ENCODE measurements at places on chromosomes 2 and 18.

DNA sequence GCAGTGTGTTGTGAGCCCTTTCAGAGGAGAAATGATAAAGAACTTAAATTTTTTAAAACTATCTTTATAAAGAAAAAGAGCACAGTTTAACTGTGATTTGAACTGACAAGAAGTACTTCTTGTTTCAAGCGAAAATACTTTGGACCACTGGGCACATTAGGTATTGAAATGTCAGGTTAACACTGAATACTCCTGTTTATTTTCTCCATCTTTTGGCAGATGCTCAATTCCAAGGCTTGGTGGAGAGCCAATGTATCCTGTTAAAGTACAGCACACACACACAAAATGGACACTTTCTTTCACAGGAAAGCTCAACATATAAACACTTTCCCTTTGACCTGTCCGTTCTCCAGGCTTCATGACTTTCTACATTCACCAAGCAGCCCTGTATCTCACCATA lies 32.6 kb upstream of the SP3 start:
- DNase-seq = no peak

DNA sequence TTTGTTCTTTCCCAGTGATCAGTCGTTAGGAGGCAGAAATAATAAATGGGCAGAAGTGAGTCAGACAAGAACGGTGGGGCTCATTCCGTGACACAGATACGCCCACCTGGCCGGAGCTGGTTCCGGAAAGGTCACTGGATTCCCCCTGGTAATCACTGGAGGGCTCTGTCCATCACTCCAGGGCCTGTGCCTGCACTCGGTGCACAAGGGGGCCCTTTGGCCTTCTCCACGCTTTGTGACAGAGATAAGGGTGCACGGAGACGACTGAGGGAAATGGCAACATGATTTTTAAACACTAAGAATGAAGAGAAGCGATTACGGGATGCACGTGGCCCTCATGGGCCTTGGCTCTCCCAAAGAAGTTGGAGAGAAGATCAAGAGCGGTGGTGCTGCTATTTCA lies 84.4 kb downstream of the PTGR3 start:
- no peak for DNase-seq

DNA sequence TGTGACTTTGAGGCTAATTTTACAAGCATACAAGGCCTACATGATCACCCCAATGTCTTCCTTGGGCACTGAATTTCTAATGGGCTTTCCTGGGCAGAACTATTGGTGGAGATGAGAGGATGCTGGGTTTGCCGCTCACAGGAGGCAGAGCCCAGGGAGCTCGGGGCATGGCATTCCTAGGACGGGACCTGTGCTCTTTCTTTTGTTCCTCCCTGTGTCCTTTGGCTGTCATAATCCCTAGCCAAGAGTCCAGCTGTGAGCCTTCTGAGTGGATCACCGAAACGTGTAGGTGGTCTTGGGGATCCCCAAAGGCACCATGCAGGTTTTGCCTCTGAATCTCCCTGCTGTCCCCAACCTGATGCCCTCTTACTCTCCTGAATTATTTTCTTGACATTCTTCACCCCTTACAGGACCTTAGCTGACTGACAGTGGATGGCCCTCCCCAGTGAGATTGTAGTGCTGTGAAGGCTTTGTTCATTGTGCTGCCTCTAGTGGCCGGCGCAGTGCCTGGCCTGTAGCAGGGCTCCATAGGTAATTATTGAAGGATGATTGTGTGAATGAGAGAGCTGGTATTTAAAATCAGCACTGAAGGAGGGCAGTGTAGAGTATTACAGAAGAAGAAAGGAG lies 221.9 kb downstream of the ZNF407 start:
- no peak for DNase-seq

- DNase-seq = no peak
Measured at GRCh38 chr2:25237764-25238163, 69.4 kb upstream of the POMC start.

DNA sequence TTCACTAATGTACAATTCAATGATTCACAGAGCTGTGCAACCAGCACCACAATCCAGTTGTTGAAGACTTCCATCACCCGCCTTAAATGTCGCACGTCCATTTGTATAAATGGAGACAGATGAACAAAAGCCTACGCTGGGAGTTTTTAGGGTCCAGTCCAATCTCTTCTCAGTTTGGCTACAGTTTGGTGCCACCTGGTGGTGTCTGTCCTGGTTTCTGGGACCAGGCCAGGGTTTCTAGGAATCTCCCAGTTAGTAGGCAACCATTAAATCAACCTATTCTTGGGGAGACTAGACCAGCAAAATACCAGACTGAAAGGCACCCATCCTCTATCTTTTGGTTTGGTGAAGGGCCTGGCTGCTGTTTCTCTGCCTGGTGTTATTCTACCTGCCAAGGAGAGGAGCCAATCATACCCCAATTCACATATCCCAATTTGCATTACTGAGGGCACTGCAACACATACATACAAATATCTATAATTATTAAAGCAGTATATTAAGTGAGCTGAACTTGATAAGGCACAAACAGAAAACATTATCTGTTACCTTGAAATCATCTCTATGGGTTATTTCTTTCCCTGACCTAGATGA lies 3.2 kb upstream of the DDX1 start:
- peak; percentile 53 for DNase-seq

DNA sequence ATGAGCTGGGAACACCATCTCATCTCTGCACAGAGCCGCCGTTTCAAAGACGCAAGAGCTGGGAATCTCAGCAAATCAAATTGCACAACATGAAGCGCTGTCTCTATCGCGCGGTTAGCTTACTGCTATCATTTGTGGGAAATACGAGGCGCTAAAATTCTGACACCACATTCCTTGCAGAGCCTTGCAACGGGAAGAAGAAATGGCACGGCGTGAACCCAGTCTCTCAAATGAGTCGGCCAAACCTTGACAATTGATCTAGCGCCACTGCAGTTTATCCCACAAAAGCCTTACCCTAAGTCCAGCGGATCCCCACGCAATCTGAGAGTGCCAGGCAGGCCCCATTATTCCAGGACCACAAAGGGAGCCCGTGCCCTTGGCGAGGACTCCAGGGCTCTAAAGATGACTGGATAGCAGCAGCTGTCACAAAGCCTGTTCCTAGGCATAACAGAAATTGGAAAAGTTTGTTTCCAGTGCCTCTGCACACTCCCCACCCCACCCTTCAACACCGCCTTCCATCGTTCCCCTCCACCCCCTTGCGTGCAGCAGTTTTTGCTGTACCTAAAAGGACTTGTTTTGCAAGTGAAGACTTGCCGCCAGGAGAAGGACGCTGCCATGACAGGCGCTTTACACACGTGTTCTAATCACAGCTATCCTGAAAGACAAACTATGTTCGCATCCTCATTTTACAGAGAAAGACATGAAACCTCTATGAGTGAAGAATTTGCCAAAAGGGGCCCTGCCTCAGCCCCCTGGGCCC lies 252.4 kb downstream of the EIPR1 start:
- no peak for DNase-seq

- DNase-seq = no peak
Measured at GRCh38 chr2:108632332-108633160, 86.7 kb upstream of the RANBP2 start.

DNA sequence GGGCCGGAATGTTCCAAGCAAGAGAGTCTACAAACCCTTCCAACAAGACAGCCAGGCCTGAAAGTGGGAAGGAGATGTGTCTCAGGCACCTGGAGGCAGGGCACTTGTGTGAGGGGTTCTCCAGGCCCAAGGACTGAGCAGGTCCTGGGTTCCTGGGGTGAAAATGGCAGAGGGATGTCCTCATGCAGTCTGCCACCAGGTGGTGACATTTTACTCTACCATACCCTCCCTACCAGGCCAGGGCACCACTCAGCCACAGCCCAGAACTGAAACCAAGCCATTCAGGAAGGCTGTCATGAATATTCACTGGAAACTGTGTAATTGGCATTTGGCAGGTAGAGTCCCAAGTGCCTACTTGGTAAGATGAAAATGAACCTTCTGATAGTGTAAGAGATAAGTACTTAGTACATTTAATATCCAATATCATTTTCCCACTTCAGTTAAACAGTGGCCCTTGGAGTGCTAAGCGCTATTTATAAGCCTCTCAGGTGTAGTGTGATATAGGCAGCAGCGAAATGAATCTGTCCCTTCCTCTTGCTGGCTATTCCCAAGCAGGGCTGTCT lies 185.1 kb downstream of the MYO5B start:
- peak; percentile 23 for DNase-seq

DNA sequence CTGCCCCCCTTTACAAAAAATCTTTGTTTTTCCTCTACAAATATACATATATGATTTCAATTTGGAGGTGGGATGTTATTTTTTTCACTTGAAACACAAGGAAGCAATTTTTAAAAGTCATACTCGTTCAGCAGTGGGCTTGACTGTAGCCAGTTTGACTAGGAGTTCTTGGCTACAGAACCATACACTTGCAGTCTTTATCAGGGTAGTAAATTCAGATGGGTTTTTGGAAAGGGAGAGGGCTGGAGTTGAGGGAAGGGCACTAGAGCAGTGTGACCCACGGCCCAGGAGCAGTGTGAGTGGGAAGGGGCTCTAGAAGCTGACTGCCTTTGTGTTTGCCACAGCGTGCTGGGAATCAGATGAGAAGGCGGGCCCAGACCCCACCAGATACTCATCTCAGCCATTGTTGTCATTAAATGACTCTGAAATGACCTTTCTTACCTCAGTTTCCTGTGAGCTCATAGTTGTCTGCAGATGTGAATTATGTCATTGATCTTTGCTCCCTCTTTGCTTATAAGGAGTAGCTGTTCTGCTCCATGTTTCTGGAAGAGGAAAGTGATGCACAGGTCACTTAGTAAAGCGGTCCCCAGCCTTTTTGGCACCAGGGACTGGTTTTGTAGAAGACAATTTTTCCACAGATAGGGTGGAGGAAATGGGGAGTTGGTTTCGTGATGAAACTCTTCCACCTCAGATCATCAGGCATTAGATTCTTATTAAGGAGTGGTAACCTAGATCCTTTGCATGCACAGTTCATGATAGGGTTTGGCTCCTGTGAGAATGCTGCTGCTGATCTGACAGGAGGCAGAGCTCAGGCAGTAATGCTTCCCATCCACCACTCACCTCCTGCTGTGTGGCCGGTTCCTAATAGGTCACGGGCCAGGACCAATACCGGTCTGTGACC lies 116.8 kb downstream of the SPTBN1 start:
- no peak for DNase-seq

- DNase-seq = peak; percentile 55
Measured at GRCh38 chr2:180983468-180984242, 3.2 kb downstream of the UBE2E3 start.

DNA sequence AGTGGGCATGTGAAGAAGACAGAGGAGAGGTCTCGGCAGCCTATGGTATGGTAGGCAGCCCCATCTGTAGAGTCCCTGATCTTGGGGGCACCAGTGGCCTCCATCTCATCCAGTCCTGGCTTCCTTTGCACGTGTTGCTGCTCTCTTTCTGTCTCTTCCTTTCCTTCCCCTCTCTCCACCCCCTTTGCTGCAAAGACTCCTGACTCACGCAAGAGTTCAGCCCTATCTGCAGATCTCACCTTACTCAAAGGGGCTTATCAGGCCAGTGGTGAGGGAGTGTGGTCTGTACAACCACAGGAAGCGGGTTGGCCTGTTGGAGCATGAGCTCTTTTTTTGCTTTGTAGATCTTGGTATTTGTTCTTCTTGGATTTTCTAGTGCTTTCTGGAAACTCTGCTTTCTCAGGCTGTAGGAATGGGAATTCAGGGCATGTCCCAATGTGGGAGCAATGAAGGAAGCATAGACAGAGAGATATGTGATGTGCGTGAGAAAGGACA lies 14.6 kb upstream of the NT5DC4 start:
- peak; percentile 80 for DNase-seq

- DNase-seq = peak; percentile 38
Measured at GRCh38 chr2:173571021-173571821, 216.5 kb downstream of the CDCA7 start.

DNA sequence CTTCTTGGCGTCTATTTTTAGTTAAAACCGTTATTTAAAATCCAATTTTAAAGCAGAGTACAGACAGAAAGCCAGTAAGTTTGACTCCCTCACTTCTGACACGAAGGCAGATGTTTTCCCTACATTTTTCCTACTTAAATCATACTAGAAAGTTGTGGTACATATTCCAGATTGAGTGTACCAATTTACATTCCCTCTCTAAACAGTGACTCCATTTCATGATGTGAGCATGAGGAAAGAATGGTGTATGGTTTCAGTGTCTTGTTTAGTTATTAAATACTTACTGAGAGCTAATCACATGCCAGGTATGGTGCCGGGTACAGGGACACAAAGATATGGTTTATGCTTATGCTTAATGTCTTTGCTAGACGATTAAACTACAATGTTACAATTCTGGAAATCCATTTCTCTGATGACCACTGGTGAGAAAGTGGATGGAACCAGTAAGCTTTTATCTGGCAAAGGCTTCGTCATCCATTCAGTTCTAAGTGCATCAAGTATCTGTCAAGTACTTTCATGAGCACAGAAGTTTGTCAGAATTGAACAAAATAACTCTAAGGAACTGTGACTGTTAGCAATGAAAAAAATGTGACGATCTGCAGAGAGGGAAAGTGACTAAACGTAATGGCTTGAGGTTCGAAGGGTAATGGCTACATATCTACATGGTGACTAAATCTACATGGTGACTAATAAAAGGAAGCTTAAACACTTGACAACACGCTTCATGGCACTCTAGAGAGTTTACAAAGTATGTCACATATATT lies 25.7 kb downstream of the MAP4K3 start:
- DNase-seq = peak; percentile 89

DNA sequence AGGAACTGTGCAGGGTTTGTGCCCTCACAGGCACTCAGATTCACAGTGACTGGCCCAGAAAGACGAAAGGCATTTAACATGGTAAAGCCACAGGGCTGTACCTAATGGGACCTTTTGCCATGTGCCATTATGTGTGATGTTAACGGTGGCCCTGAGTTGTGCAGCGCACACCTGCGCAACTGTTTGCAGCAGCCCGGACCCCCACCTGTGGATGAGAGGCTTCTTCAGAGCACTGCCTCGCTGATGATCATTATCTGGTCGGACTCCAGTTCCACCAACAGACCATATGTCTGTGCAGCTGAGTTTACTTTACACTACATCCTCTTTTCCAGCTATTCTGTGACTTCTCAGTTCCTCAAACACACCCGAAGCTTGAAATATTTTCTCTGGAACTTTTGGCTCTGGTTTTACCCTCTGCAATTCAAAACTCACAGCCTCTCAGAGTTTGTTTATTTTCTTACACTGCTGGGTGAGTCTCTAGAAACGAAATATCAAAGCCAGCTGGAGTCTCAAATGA lies 35.6 kb upstream of the UBE2F start:
- DNase-seq = peak; percentile 54

DNA sequence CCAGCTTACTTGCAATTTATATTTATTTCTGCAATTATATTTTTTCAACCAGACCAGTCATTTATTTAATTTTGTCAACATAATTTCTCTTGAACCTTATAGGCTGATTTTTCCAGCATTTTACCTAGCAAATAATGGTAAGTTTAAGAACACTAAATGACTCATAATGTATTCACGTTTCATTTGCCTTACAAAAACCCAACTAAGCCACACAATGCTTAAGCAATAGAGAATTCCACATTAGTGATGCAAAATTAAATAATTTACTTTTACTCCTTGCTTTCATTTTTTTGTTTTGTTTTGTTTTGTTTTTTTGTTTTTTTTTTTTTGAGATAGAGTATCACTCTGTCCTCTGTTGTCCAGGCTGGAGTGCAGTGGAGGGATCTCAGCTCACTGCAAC lies 110.4 kb upstream of the VRK2 start:
- DNase-seq = peak; percentile 20

GRCh38 chr2:60546756-60547420 lies 6.6 kb downstream of the BCL11A start:
- DNase-seq = no peak

- no peak for DNase-seq
Measured at GRCh38 chr18:66632756-66633155, 28.9 kb upstream of the CDH19 start.

GRCh38 chr2:6011921-6012320 lies 319.7 kb downstream of the SOX11 start:
- no peak for DNase-seq

- DNase-seq = no peak
Measured at GRCh38 chr2:181051861-181052522, 71.6 kb downstream of the UBE2E3 start.
